Upper lobe of left lung (tissue), 6 donors: ENCODE measurements at places on chromosomes 4 and X. TPM values are rescaled to one million over a fixed set of nuclear protein-coding genes. Genes with fewer than 3 reads are reported as not detected.

DNA sequence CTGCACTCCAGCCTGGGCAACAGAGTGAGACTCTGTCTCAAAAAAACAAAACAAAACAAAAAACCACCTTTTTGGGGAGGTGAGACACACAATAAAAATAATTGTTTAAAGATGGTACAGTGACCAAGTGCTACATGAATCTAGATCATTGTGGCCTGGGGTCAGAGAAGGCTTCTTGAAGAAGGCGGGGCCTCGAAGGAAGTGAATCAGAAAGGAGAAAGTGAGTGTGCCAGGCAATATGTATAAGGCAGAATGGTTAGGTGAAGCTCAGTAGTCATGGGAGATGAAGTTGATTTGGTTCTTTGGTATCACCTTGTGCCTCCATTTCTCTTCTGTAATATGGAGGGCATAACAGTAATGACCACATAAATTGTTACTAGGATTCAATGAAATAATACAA lies 58.9 kb downstream of the DOCK11 start:
- H3K27ac ChIP-seq, result no peak overlapping the region
- DNase-seq, result no peak
- no peak overlapping the region for H3K4me3 ChIP-seq
- no peaks in the 10 kb centered on the region for H3K36me3 ChIP-seq
- no peaks in the 10 kb centered on the region for H3K27me3 ChIP-seq

- H3K27me3 ChIP-seq, result no peaks in the 10 kb centered on the region
- no peak overlapping the region for H3K27ac ChIP-seq
- peak; percentile 59 for DNase-seq
- H3K36me3 ChIP-seq, result no peaks in the 10 kb centered on the region
Measured at GRCh38 chrX:48945517-48946348, 11.7 kb downstream of the OTUD5 start.

DNA sequence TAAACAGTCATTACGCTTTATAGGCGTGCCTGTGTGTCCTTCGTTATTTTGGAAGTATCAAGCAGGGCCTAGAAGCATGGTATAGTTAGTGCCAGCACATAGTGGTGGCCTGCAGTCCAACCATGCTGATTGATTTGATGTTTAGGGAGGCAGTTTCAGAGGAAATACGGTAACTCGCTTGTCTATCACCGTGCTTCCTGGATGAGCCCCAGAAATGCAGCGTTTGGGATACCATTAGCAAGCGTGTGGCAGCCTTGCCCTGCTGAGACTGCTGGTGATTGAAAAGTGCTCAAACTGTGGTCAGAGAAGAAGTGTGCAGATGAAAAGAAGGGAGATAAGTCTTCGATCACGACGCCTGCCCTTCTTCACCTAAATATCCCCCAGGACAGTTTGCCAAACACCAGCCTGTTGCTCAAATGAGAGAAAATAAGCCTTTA lies 158.4 kb downstream of the CHIC2 start:
- H3K4me3 ChIP-seq, result peak overlapping the region; percentile 37
- H3K27me3 ChIP-seq, result no peaks in the 10 kb centered on the region
- H3K27ac ChIP-seq, result peak overlapping the region; percentile 40
- DNase-seq, result no peak

DNA sequence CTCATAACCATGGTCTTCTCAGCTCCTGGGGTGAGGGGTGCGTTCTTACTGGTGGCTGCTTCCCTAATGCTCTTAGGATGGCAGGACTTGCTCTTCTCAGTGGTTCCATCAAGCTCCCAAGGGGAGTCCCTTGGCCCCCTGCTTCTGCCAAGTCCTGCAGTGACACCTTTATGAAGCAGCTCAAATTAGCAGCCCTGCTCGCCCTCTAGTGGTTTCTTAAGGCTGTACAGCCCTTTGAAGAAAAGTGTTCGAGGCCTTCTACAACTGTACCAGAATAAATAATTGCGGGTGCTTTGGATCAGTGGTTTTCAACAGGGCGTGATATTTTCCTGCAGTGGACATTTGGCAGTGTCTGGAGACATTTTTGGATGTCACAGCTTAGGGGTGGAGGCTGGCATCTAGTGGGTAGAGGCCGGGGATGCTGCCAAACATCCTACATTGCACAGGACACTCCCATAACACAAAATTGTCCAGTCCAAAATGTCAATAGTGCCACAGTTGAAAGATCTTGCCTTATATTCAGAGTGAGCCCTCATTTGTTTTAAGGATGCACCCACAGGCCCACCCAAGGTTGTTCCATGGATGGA lies 204.7 kb upstream of the S100G start:
- no peak overlapping the region for H3K27ac ChIP-seq
- H3K4me3 ChIP-seq, result no peak overlapping the region
- no peaks in the 10 kb centered on the region for H3K27me3 ChIP-seq
- no peaks in the 10 kb centered on the region for H3K4me1 ChIP-seq

DNA sequence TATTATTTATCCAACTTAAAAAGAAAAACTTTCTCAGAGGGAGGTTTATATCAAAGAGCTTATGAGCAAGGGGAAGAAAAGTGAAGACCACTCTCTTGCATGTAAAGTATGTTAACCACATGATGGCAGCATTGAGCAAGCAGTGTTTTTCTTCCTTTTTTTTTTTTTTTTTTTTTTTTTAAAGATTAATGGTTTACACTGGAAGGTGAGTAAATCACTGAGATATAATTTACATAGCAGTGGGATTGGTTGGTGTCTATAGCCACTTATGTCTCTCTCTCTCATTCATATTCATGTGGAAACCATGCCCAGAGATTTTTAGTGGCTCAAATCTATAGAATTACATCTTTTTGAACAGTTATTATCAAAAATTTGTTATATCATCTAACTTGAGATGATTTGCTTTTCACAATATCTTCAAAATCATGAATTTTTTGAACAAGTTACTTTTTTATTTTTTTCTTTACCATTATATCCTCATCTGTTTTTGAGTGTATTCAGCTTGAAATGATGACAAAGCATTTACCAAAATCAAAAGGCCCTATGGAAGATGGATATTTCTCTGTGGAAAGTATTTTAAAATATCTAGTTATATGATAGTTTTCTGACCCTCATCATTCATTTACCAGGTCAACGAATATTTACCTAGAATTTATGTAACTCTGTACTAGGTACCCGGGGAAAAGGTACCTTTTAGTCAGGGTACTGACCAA lies 31.6 kb downstream of the MTHFD2L start:
- H3K4me1 ChIP-seq, result no peaks in the 10 kb centered on the region
- no peak overlapping the region for H3K4me3 ChIP-seq
- no peak overlapping the region for H3K27ac ChIP-seq
- no peaks in the 10 kb centered on the region for H3K36me3 ChIP-seq
- no peak for DNase-seq

DNA sequence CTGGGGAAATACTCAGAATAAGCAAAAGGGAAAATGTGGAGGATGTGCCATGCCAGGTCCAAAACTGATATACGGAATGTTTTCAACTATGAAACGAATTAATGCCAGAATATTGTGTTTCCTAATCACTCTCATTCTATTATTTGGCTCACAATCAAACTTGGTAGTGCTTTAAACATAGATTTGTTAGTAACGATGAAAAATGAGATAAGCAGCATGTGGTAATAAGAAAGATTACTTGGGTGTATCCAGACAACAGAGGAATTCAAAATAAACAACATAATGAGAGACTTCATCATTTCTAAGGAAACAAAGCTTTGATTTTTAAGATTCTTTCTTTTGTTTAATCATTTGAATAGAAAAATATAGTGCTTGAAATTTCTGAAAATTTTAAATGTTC lies 237.3 kb downstream of the TACR3 start:
- DNase-seq, result no peak
- no peaks in the 10 kb centered on the region for H3K4me1 ChIP-seq

- H3K27ac ChIP-seq, result no peak overlapping the region
- H3K27me3 ChIP-seq, result no peaks in the 10 kb centered on the region
- no peaks in the 10 kb centered on the region for H3K36me3 ChIP-seq
- no peak overlapping the region for H3K4me3 ChIP-seq
- no peak for DNase-seq
- H3K4me1 ChIP-seq, result no peaks in the 10 kb centered on the region
Measured at GRCh38 chr4:54032558-54033135, 31.8 kb downstream of the CHIC2 start.

The MND1 gene
- total RNA-seq, result not detected

The NHS gene
- 0.46 TPM for total RNA-seq
